ENCODE measurements at places on chromosomes 2 and 18.

DNA sequence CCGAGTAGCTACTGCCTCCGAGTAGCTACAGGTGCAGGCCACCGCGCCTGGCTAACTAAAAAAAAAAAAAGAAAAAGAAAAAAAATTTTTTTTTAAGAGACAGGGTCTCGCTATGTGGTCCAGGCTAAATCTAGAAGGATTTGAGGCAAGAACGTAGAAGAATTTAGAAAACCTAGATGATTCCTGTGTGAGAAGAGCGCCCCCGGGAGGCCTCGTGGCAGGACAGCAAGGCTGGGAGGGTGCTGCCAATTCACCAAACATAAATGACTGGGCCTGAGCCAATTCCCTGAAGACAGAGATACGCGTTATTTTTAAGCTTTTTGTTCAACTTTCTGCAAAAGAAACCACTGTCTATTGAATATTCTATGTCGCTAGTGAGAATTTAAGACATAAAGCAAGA is 90.1 kb upstream of the TGFA start:
- no peak for DNase-seq

GRCh38 chr2:168118733-168119514 is 128.5 kb downstream of the STK39 start:
- DNase-seq: no peak

DNA sequence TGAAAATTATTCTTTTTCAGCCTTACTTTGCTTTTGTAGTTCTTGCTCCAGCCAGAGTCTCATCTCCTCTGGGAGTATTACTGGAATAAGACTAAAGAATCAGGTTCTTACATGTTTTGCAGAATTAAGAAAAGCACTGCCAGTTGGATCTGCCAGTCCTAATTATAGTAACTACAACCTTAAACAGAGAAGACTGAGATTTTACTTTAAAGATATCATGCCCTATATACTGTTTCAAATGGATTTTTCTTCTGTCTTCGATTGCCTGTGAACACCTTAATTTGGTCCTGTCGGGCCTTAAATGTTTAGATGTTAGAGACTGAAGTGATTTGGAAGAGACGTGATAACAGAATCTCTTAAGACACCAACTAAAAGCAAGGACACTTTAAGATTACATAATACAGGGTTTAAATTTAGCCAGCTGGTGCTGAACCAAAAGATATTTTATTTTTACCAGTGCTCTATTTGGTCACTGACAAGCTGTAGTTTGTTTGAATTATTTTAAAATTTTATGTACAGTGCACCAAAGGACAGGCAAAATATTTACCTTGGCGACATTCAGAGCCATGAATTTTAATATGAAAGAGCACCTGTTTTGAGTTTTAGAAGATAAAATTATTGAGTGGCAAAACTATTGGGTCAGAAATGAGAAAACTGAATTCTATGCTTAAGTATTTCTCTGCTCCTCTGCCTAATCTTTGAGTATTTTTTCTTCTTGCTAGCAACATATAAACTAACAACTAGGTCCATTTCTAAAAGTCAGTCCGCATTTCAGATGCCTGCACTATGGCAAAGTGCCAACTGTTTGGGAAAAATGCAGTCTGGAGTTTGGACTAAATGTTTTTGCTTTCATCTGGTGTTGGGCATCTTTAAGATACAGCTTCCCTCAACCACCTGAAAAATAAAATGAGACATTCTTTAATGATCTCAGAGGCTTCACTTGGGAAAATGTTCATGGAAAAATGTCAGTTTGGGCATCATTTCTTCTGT is 300.0 kb downstream of the XIRP2 start:
- no peak for DNase-seq

GRCh38 chr2:217262911-217263310 is 403.0 kb upstream of the TNP1 start:
- no peak for DNase-seq

DNA sequence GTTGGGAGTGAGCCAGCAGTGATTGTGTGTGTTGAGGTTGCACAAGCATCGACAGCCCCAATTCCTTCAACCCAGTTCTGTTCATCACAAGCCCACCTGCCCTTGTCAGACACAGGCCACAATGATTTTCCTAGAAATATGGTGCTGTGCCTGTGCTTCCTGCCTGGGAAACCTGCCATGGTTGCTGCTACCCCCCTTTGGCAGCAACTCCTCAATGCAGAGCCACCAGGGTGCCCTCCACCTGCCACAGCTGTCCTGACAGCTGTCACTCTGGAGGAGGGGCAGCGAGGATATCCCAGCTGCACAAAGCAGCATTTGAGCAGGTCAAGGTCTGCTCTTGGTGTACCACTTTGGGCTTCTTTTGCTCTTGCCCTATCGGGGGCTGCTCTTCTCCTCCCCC is 27.1 kb downstream of the SMIM21 start:
- DNase-seq: no peak

DNA sequence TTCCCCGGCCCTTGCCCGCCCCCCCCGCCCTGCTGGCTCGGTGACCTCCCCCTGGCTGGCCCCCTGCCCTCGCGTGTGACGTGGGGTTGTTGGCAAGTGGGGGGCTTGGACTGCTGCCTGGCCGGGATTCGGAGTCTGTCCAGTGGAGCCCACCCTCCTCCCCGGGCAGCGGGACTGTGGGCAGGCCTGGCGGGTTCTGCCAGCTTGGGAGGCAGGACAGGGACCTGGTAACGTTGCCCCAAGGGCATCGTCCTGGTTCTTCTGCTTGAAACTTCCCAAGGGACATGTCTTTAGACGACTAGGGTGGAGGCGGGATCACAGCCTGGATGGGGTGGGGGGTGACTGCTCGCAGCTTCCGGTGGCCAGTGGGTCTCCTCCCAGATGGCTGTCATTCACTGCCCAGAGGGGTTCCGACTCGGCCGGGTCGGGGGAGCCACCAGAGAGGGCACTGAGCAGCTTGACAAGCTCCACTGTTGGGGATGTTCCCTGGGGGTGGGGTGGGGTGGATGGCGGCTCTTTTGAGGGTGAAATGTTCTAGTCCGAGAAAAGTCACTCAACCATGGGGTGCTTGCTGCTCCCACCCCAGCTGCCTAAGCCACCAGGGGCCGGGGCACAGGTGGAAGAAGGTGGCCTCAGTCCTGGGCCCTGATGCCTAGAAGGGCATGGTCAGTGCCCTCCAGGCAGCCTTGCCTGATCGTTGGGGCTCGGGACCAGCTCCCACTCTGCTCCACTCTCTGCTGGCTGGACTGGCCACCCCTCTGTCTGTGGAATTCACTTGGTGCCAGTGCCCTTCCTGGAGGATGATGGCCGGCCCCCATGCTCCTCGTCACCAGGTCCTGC is 4.3 kb upstream of the HS6ST1 start:
- DNase-seq: no peak

DNA sequence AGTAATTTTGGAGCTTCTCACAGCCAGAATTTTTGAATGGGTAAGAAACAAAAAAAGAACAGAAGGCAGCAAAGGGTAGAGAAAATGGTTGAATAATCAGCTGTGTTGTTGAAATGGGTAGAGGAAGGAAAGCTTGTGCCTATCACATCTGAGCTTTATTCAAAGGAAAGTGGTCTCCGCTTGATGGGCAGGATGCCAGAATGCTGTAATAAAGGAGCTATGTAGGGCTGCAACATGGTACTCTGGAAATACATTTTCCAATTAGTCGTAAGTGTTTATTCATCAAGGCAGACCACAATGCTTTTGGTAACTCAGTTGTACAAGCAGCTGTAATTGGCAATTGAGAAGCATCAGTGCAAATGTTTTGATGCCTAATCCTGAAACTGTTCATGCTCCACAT is 196.9 kb downstream of the ICOS start:
- no peak for DNase-seq

DNA sequence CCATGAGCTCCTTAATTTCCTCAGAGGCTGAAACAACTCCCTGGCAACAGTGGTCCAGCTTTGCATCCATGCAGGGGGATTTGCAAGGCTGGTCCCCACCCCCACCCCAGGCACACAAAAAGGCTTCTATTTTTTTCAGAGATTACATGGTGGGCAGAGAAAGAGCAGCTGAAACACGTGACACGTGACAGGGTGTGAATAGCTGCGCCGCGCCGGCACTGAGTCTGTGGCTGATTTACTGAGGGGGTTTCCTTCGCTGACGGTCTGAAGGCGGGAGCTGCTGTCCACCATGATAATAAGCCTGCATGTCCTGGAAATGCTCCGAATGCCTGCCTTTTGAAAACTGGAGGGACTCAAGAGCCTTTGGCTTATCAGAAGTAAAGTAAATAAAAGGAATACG is 50.7 kb upstream of the APCDD1 start:
- DNase-seq: no peak

DNA sequence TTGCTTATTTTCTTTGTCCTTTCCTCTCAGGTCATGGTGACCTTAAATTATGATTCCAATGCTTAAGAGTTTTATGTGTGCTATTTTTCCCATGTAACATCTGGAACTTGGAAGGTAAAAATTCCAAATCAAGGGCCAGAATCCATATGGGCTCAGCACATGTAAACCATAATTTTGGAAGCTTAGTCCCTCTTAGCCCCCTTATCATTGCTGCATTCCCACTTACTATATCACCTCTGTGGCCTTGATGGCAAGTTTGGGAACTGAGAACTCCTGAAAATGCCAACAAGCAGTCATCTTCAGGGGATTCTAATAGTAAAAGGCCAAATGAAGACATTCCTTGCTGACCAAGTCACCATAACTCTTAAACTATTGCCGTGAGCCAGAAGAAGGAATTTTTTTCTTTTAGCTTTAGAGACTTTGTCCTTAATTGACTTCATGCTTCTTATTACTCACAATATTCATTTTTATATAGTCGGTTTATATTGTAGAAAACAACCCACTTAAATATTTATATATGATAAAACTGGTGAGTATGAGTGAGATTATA is 251.4 kb downstream of the SLC8A1 start:
- DNase-seq: no peak

GRCh38 chr2:238433941-238434845 is 7.5 kb downstream of the ASB1 start:
- no peak for DNase-seq

GRCh38 chr18:50816419-50817166 is 3.2 kb downstream of the MRO start:
- DNase-seq: no peak

DNA sequence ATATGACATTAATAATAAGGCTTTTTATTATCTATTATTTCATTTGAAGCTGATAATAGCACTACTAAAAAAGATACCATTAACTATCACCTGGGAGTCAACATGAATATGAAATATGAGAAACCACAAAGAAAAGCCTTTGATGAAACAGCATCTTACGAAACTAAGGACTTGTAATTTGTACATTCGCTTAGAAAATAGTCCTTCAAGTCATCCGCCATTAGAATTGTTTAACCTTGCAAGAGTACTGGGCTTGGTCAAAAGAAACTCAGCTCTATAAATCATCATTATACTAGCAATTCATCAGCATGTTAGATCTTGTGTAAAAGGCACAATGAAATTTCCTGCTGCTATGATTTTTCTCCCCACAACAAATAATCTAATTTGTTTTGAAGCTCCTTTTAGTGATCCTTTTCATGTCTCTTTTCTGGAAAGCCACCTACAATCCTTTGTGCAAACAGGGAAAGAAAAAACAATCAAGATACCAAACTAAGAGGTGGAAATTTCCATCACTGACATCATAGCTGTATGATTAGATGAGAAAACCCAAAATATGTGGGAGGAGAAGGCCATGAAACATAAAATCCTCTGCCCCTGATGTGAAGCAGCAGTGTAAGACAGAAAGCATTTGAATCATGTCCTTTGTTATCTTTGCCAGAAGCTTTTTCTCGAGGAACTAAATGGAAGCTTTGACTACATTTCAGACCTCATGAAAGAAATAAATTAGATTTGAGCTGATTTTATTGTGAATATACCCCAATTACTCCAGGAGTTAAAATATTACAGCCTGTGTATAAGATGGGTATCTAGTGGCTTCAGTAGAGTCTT is 31.2 kb downstream of the SCN9A start:
- no peak for DNase-seq

DNA sequence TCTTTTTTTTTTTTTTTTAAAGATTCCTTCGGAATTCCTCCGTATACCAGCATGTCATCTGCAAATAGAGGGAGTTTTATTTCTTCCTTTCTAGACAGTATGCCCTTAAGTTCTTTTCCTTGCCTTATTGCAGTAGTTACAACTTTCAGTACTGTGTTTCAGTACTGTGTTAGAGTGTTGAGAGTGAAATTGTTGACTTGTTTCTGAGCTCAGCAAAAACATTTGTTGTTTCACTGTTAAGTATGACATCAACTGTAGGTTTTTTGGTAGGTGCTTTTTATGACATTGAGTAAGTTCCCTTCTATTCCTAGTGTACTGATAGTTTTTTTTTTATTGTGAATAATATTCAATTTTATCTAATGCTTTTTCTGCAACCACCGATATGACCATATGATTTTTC is 43.9 kb downstream of the ACVR2A start:
- no peak for DNase-seq

DNA sequence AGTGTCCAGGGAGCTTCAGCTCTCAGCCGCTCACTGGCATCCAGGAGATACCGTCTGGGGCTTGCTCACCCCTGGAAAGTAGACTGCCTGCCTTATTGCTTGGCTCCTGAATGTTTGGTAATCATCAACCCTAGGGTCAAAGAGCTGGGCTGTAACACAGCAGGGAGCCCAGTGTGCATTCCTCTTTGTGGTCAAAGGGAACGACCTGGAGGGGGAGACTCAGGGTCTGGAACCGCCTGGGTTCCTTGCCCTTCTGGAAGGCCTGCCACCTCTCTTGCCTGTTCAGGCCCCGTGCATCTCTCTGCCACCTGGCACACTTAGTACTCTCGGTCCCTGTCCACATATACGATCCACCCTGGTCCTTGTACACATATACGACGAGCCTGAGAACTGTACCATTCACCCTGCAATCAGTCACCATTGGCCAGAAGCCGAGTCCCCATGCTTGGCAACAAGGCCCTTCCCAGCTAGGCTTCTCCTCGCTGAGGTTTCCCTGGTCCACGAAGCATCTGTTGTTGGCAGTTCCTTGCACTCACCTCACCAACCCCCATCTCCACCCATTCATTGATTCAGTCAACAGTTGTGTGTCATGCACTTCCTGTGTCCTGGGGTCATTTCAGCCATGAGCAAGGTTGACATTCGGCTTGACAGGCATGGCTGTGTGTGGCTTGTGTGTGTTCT is at the start of gene NAT8:
TSS of gene NAT8 (minus strand) at position 85 of the 681 bp plus-strand sequence. CDS start 794 bp downstream, outside the sequence.
- DNase-seq: no peak

DNA sequence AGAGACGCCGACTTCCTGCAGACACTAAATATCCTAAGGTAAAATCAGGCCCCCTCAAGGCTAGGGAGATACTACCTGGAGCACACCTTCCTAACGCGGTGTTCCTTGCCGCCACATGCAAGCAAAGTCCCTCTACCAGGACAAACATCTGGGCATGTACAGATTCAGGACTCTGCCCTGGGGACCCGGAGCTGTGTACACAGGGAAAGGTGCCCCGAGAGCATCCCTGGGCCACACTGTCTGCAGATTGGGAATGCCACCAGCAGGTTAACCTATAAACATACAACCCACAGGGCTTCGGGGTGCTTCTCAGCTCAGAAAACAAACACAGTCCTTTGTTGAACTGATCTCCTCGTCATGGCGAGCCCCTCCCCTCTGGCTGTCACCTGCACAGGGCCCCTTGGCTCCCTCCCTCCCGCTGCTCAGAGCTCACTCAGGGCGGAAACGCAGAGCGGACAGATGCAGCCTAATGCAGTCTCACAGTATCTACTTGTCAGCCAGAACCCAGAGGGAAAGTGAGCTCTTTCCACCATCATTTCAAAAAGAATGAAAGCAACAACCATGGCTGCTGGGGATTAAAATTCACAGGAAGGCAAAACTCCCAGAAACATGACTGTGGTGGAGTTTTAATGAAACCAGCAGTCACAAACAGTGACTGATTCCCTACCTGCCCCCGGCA is 218.8 kb downstream of the HDAC4 start:
- no peak for DNase-seq

Measured in D721Med (cell line).